Activated T-helper 1 cell treated with anti-CD3 and anti-CD28 coated beads, Interleukin-2, amount 50 U/mL, for 16 hours (primary cell): ENCODE measurements at places on chromosomes 2 and 18.

DNA sequence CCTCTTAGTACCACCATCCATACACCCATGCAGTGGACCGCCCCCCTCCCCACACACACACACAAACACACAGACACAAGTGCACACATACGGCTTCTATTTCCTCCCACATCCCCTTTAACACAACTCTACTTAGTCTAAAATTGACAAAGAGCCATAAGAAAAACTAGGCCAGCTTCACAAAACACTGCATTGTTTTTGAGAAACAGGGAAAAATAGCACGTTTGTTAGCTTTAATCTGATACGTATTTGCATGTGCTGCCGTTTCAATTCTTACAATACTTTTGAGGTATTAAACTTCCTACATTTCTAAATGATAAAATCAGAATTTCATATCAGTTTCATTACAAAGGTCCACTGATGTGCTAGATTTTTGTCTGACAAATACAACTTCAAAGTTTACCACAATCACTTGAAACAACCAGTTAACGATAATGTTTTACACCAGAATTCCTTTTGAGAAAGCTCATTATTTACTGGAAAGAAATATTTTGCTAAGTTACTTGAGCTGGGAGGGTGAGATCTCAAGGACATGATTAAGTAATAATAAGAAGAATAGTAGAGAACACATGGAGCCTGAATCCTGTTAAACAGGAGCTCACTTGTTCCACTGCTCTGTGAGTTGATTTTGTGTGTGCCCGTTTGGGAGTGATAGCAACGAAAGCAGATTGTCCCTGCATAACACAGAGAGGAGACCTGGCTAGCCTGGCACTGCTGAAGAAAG, 74.5 kb downstream of the MOGAT1 start:
- no peak for DNase-seq

GRCh38 chr2:77017355-77017745, 504.8 kb downstream of the LRRTM4 start:
- DNase-seq = no peak

DNA sequence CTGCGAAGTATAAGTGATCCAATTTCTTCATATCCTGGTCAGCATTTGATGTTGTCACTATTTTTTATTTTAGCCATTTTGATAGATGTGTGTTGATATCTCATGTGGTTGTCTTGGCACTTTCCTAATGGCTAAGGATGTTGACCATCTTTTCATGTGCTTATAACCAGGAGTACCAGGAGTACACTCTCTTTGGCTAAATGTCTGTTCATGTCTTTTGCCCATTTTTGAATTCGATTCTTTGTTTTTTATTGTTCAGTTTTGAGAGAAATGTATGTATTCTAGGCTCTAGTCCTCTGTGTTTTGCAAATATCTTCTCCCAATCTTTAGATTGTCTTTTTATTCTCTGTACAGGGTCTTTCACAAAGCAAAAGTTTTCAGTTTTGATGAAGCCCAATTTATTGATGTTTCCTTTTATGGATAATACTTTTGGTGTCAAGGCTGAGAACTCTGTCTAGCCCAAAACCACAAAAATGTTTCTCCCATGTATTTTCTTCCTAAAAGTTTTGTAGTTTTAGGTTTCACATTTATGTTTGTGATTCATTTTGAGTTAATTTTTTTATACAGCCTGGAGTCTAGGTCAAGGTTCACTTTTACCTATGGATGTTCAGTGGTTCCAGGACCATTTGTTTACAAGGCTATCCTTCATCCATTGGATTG, 65.4 kb downstream of the SDC1 start:
- no peak for DNase-seq

- no peak for DNase-seq
Measured at GRCh38 chr18:10182009-10182624, 268.3 kb downstream of the VAPA start.

DNA sequence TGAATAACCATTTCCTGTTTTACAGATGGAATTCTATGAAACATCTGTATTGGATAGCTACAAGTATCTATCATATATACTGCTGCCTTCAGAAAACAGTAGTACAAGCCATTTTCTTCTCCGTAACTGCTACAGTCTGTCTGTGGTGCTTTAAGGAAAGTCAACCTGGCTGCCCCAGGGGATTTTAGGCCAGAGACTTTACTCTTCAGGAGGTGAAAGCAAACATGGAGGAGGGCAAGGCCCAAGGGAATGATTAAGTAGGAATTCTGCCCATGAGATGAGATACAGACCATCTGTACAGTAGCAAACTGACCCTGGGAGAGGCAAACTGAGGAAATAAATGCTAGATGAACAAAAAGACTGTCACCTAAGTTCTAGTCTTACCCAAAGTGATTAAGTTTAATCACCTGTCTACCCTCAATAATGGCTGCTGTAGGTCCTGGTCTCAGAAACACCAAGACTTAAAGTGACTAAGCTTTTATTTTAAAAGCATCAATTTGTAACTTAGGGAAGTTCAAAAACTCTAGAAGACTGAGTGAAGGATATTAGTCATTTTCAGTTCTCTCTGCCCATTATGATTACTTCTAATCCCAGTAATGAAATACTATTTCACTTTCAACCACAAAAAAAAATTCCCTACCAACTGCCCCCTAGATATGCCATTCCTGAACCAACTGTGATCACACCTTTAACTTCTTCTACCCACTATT, 14.8 kb downstream of the MBD2 start:
- no peak for DNase-seq

DNA sequence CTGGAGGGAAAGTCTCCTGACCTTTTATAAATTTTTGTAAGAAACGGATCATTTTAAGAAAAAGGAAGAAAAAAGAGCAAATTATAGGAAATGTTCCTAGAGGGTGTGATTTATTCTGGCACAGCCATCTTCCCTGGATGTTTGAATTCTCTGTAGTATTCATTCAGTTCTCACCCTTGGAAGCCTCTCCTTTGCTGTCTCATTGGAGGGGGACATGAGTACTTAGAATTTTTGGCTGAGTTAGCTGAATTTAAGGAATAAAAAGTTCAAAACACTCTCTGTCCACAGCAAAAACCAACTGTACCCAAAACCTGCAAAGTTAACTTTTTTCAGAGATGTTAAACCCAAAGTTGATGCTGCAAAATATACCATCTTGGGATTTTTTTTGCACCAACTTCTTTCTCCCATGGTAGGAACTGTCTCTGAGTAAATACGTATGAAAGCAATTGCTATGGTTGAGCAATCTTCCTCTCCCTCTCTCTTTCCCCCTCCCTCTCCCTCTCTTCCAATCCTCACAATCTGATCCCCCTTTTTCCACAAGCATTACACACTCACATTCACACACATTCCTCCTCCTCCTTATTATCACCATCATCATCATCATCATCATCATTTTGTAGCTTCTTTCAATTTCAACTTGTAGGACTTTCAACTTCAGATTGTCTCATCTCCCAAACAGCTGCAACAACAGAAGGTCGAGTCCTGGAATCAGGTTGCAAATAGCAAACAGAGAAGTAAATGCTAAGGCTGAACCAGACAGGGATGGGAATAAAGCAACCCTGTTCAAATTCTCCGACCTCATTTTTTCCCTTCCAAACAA, 183.7 kb downstream of the GFPT1 start:
- DNase-seq = no peak

DNA sequence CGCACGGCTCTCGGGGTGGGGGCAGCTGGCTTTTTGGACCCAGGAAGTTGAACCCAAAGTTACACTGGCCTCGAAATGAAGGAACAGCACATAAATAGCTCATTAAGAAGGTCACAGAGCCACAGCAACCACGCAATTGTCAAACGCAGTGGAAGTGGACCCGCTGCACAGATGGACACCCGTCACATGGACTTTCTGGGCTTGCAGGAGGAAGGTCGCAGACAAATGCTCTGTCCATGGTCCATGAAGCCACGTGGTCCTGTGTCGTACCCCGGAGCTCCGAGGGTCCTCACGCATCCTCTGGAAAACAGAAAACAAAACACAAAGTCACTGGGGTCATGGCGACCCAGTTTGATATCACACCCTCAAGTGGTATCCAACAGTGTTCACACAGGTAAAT, 308.1 kb upstream of the SALL3 start:
- DNase-seq = no peak
